ENCODE measurements at places on chromosomes 1 and 21. TPM values are rescaled to one million over a fixed set of nuclear protein-coding genes. Genes with fewer than 3 reads are reported as not detected.

PLEKHA6 gene
- polyA plus RNA-seq = 0.11 TPM

ZDHHC18 gene
- 4.3 TPM for polyA plus RNA-seq

PAQR6 gene
- polyA plus RNA-seq = 0.44 TPM

RAB42 gene
- polyA plus RNA-seq = not detected

ACTL8 gene
- polyA plus RNA-seq = not detected

All from IgD-negative memory B cell (primary cell).